ENCODE measurements at places on chromosomes 6 and 20.

- no peak for DNase-seq
Measured at GRCh38 chr6:53614676-53615075, 50.9 kb downstream of the KLHL31 start.

DNA sequence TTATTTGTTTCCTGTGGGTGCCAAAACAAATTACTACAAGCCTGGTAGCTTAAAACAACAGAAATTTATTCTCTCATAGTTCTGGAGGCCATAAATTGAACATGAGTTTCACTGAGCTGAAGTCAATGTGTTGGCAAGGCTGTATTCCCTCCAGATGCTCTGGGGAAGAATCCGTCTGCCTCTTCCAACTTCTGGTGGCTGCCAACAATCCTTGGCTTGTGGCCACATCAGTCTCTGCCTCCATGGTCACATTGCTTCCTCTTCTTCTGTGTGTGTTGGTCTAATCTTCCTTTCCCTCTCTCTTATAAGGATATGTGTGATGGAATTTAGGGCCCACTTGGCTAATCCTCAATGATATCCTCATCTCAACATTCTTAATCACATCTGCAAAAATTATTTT lies 92.8 kb upstream of the EPB41L1 start:
- DNase-seq: no peak

DNA sequence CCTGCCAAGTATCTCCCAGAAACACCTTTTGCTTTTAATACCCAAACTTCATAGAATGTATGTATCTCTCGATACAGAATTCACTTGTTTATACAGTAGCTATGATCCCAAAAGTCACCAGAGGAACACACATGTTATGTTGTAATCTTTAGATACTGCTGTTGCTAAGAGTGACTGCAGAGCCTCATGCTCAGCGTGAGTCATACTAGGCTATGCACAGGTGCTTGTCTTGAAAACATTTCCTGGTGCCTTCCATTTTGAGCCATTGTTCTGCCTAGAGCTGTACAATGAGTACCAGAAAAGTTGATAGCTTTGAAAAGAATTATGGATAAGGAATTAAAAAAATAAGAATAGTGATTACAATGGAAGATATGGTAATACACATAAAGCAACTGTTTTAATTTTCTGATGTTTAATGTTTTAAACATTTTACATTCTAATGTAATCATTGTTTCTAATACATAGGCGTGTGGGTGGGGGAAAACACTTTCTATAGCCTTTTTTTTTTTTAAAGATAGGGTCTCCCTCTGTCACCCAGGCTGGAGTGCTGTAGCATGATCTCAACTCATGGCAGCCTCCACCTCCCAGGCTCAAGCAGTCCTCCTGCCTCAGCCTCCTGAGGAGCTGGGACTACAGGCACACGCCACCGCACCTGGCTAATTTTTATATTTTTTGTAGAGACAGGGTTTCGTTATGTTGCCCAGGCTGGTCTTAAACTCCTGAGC lies 79.4 kb downstream of the CD24 start:
- no peak for DNase-seq

DNA sequence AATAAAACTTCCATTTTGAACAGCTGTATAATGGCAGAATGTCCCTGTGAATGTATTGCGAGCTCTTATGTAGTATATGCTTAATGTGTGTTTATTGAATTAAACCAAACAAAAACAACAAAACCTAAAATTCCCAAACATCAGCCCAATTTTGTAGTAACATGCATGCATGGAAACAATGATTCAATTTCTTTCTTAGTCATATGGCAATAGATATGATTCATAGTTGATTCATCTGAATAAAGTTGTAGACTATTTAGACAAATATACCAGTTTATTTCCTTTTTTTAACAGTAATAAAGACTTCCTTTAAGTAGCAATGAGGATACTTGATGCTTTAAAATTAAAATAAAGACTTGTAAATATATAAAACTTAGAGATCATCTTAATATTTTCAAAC lies 670.6 kb downstream of the CD109 start:
- DNase-seq: no peak

GRCh38 chr6:84719152-84719551 lies 45.2 kb downstream of the TBX18 start:
- no peak for DNase-seq

GRCh38 chr20:51379601-51380341 lies 162.7 kb downstream of the NFATC2 start:
- DNase-seq: no peak

GRCh38 chr6:11744753-11745152 lies 33.9 kb downstream of the ADTRP start:
- no peak for DNase-seq

GRCh38 chr6:26575494-26575939 lies 21.2 kb upstream of the ABT1 start:
- no peak for DNase-seq

DNA sequence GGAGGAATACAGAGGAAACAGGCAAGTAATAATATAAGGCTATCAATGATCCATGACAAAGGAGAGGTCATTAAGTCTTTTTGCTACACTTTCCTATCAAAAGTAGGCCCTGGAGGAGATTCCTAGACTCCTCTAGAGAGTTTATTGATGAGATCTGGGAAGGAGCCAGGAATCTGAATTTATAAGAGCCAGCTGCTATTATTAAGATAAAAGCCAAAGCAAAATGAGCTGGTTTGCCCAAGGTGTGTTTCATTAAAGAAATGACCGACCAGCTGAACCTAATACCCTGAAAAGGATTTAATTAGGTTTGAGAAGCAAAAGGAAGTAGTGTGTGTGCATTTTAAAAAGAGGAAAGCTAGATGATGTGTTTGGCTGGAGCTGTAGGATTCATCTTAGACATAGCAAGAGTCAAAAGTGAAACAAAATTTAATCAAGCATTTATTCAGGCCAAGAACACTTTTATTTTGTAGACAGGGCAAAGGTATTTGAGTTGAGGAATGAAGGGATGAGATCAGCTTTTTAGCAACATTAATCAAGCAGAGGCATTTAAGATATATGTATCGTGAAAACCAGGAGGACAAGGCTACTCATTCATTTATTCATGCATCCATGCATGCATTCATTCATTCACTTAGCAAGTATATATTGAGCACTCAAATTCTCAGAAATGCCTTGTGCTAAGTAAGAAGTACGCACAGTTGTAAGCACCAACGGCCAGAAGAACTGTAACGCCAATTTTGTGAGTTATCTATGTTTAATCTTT lies 43.5 kb upstream of the SCAF8 start:
- no peak for DNase-seq

DNA sequence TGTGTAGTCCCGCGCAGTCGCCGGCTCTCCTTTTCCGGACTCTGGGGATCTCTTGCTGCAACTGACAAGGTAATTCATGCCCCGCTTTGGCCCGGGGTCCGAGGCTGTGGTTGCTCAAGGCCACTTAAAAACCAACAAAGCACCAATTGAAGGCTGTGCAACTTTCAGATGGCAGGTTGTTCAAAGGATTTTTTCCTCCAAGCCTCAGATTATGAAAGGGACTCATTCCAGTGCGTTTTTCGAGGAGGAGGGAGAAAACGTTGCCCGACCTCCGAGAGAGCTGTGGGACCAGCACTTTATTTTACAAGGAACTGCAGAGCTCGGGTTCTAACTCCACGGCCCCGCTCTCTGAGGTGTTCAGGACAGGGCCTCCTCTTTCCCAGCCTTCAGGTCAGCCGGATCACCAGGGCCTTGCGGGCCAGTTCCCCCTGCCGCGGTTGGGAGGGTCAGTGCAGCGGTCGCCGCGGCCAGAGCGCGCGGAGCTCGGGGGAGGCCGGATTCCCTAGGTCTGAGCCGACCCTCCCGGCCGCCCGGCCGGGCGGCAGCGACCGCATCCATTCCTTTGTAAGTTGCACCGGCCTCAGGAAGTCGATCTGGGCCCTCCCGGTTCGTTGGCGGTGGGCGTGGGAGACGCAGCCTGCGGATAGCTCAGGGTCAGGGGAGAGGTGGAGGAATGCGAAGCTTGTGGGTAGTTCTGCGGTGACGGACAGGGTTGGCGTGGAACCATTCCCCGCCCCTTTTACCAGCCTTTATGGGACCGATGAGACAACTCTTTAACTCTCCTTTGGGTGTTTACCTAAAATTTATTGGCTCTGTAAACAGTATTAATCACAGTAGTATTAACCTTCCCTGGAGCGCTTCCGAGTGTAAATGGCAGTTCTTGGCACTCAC lies 1.6 kb downstream of the UTRN start:
- no peak for DNase-seq

- DNase-seq: no peak
Measured at GRCh38 chr6:41663568-41663967, 25.3 kb downstream of the MDFI start.

GRCh38 chr20:50731930-50732690 lies 730 bp downstream of the PARD6B start:
- no peak for DNase-seq

GRCh38 chr6:154414021-154414813 lies 57.6 kb upstream of the IPCEF1 start:
- no peak for DNase-seq

GRCh38 chr6:14270142-14270893 lies 152.7 kb downstream of the CD83 start:
- no peak for DNase-seq

GRCh38 chr6:116369540-116369939 lies 1.2 kb upstream of the DSE start:
- DNase-seq: no peak

DNA sequence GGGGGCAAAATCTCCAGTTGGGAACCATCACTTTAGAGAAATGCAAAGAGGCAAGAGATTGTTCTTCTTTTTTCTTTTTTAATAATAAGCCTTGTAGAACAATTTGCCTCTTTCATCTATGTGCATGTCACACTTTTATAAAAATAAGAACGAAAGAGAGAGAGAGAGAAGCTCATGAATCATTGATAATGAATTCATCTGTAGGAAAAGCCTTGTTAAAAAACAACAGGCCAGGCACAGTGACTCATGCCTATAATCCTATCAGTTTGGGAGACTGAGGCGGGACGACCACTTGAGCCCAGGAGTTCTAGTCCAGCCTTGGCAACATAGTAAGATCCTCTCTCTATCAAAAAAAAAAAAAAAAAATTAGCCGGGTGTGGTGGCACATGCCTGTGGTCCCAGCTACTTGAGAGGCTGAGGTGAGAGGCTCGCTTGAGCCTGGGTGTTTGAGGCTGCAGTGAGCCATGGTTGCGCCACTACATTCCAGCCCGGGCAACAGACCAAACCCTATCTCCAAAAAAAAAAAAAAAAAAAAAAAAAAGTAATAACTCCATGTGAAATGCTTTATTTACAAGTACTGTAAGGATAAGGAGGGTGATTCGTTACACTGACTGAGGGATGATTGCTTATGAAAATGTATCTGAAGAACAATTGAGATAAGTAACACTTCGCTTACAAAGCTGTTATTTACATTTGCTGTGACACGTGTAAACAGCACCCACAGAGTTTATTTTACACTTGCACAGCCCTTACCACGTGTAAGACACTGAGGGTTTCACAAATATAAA lies 6.0 kb downstream of the CCN5 start:
- DNase-seq: no peak

DNA sequence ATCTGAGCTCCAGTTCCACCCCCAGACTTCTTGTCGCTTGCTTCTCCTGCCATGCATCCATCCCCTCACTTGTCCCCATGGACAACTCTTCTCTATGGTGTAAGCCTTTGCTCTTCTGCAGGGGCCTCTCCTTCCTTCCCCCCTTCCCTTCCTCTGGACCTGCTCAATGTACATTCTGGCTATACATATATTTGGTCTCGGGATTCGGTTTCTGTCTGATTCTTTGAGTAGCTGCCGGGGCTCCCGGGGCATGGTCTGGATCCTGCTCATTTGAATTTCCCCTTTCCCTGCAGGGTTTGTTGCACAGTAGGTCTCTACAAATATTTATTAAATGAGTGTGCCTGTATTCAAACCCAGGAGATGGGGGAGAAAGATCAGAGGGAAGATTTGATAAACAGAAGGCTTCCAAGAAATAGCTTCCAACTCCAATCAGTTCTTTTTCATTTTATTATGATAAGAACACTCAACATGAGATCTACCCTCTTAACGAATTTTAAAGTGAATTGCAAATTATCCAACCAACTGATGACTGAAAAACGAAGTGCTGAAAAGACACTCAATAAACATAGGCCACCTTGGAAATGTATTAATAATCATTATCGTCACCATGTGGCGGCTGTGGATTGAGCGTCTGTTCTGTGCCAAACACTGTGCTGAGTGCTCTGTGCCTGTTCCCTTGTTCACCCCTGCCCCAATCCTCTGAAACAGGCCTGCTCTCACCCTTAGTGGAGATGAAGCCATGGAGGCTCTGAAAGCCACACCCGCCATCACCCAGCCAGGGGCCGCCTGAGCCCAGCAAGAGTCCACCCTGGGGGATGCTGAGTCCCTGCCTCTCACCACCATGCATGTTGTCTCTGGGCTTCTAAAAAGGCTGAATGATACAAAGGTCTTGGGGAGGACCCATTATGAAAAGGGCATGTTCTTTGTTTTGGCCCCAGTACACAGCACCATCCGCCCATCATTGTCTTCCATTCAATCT lies 34.3 kb upstream of the APCDD1L start:
- DNase-seq: no peak

GRCh38 chr6:131023834-131024504 lies 39.1 kb downstream of the EPB41L2 start:
- DNase-seq: no peak

DNA sequence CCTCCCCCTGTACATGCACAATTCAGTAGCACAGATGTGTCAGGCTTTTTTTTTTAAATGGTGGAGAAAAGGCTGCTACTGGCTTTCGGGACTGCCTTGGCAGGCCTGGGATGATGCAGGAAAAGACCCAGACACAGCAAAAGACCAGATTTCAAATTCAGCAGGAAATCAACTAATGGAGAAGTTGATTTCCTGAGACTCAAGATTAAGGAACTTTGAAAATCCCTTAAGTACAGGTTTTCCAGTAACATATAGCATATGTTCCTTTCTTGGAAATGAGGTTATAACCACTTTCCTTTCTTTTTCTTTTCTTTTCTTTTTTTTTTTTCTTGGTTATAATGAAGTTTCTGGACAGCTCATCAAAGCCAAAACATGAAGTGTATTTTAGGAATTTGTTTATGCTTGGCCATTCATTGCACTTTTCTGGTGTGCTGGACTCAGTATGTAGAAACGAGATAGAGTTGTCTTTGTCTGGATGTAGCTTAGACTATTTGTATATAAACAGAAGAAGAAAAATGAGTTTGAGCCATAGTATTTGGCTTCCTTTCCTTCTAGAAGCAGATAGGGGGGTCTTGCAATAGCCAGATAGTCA lies 119.4 kb downstream of the SASH1 start:
- no peak for DNase-seq

DNA sequence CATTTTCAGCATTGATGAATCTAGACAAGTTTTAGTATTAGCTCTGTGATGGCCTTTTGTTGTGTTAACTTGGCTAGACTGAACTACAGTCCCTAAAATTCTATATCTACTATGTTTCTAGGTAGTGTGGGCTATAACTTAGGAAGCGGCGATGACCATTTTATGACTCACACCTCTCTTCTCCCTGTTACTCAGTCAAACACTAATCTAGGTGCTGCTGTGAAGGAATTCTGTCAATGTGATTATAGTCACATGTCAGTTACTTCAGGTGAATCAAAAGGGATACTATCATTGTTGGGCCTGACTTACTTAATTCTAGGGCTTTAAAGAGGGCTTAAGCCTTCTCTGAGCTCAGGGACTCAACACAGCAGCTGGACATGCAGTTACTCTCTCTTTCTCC lies 691.5 kb upstream of the MAP3K7 start:
- DNase-seq: no peak
